ENCODE measurements at places on chromosomes 2 and 18.

GRCh38 chr2:648476-649424 lies 28.5 kb downstream of the TMEM18 start:
- no peak for DNase-seq

- DNase-seq: no peak
Measured at GRCh38 chr2:229254206-229254605, 16.9 kb downstream of the PID1 start.

DNA sequence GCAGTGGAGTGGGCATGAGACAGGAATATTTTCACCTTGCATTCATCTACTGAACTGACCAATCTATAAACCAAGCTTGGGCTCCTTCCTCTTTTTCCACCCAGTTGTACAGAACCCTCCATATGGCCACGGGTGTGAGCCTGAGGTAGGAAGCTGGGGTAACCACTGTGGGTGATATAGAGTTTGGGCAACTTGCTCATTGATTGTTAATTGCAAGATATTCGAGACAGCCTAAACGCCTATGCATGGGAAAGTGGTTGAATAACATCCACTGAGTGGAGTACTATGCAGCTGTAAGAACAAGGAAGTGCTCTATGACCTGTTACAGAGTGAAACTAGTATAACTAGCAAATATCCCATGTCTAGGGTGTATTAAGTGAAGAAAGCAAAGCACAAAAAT lies 7.3 kb upstream of the VAPA start:
- no peak for DNase-seq

DNA sequence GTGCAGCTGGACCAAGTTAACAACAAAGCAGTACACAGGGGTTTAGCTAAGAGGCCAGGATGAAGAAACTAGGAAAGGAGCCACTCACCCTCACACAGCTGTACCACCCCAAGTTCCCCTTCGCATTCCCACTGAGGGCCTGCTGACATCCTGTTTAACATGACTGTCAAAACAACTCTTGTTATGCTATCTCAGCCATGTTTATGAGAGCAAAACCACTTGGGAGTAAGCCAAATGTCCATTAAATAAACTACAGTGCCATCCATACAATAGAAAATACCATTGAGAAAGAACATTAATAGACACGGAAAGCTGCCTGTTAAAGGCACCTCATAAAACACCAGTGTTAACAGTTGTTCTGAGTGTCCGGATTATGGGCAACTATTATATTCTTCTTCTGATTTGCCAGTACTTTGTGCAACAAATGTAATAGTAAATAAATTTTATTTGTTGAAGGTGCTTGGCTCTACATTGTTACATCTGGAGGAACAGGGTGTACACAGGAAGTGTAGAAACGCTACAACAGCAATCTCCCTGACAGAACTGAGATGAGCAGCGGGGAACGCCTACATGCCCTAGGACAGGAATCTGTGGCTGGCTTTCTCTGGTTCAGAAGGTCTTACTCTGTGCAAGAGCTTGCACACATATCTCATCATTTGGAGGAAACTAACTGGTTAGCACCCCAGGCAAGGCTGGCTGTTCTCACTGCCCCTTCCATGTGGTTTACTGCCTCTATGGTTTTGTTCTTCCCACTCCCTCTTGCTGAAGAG lies 85.6 kb downstream of the EHD3 start:
- DNase-seq: peak; percentile 20

GRCh38 chr18:35756506-35757117 lies 175.1 kb downstream of the GALNT1 start:
- DNase-seq: no peak

DNA sequence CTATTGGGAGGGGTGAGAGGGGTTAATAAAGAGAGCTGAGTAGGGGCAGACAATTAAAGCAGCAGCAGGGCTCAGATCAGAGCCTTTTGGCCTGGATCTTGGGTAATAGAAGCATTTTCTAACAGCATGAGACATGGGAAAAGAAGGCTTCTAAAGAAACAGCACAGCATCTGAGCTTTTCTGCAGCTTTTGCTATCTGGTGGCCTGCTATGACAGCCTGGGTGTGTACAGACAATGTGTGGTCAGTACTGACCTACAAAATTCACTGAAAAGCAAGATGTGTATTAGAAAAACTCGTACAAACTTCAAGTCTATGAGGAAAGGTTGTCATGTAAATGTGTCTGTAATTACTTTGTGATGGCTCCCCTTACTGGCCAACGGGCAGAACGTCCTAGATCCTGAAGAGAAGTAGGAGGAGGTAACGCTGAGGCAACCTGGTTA lies 95.6 kb downstream of the GALNT3 start:
- no peak for DNase-seq

GRCh38 chr18:32460171-32460731 lies 10.4 kb downstream of the GAREM1 start:
- no peak for DNase-seq

- DNase-seq: no peak
Measured at GRCh38 chr2:214410918-214411554, at the start of gene VWC2L. Gene VWC2L, plus strand, starts transcription at chr2:214411054. Its CDS starts 3,140 bp downstream, at chr2:214414194.

DNA sequence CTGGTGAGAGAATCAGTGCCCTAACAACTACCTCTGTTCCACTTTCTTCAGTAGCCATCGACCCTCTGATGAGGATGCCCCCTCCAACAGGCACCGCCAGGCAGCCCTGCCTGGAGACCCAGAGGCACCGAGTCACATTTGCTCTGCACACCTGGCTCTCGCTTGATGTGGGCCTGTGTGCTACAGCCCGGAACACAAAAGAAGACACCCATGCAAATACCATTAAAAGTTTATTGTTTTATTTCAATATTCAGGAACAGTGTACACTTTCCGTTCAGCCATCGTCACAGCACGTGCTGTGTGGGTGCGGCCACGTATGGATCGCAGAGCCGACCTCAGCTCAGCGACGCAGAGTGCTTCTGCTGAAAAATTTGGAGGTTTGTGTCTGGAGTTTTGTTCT lies 154.0 kb downstream of the MBP start:
- no peak for DNase-seq

DNA sequence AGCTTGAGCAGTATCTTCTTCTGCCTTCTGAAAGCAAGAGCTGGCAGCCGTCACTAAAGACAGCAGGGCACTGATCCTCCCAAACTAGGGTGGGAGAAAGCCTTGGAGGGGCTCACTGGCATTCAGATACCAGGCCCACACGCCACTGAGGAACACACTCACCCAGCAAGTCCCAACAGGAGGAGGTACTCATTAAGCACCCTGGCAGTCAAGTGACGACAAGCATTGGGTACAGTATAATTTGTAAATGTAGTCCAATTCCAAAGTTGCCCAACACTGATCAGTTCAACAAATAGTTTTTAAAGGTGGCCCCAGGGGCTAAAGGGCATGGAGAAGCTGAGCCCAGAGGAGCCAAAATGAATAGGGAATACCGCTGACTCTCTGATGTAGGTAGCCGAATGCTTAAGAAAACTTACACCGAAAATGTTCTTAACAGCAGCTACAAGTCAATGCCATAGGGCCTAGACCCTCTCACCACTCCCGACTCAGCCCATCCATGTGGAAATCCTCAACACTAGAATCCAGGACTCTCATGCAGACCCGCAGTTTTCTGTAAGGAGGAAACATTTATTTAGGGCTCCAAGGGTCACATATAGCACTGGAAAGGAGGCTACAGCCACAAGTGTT lies 9.9 kb downstream of the LIMS2 start:
- DNase-seq: no peak

DNA sequence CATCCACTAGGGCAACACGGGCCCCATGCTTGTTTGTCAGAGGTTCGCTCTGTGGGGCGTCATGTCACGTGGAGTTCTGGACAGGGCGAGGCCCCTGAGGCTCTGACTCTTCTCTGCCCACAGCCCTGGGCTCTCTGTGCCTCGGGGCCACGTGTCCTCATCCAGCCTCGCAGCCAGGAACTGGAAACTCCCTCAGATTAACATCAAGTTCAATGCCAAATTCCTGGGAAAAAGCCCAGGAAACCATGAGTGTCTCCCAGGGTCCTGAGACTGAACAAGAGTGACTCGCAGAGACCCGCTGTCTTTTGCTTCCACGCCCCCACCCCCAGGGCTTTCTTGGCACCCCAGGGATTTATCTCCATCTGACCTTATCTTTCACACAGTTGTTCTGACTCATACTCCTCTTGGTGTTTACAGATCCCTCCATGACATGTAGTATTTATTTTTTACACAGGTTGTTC lies 174.0 kb upstream of the PIEZO2 start:
- DNase-seq: no peak

DNA sequence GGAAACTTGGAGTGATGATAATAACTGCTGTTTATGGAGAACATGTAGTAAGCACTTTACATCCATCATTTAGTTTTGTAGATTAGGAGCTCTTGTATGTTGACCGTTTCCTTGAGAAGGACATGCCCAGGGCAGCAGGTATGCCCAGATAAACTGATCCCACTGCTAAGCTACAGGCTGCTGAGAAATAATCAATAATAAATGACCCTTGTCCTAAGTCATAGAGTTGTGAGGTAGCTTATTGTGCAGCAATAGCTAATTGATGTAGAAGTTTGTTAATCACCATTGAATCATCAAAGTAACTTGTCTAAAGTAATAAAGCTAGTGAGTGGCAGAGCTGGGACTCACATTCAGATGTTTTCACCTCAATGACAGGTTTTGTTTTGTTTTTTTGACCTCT lies 287.2 kb upstream of the CYRIA start:
- DNase-seq: no peak

DNA sequence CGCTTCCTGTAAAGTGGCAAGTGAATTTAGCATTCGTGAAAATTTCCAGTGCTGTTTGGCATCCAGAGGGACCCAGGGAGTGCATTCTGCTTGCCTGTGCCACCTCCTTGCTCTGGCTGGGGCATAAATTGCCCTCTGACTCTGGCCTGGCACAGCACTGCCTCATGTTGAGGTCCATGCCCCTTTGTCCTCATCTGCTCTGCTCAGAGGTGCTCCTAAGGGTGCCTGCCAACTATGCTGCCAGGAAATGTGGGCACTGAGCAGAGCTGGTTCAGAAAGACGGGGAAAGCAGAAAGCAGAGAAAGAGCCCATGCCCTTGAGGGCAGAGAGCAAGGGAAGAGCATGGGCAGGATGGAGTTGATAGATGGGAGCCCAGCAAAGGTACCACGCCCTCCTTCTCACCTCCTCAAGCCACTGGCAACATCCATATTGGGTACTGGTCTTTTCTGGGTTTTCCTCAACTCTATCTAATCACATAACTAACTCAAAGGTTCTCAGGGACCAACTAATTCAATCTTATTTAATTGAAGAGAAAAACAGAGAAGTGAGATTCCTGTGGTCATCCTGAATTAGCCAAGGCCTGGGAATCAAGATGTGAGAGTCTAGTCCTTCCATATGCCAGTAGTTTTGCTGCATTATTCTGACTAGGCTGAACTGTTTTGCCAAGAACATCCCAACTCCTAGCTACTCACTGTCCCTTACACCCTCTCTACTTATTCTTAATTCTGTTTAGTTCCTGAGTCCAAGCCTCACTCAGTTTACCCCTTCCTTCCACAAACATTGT lies 441.5 kb upstream of the TNP1 start:
- no peak for DNase-seq

DNA sequence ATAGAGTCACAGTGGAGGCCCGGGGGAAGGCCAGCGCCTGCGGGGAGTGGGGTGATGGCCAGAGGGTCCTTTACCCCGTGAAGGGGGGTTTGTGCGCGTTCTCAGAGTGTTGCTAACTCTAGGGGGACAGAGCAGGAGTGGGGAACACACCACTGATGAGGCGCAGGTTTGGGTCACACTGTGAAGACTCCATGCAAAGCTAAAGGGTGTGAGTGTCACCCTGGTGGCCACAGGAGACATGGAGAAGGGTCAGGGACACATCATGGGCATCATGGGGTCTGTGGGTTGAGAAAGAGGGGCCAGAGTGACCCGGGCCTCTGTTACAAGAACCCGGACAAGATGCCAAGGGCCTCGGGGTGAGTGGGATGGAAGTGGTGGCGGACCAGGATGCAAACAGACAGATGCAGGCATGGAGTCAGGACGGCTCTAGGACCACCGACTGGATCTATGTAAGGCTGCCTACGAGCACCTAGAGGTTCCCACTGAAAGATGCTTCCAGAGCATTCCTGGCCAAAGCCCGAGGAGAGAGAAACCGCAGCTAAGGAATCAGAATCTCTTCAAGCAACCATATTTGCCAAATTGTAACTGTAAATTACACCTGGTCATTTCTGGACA lies 84.3 kb downstream of the PXDN start:
- DNase-seq: no peak

DNA sequence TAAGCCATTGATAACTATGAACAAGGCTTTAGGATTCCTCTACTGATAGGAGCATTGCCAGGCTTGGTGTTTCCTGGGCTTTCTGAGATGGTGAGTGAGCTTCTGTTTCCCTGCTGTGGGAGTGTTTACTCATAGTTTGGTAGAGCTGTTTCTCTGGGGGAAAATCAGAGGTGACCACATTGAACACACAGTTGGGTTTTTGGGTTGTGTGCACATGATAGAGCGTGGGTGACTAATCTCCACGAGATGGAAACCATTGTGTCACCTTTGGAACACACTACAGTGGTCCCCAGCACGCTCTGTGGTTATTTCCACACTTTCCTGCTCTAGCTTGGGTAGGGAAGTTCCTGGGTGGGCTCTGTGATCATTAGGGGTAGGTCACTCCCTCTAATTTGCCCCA lies 5.4 kb downstream of the IL1R1 start:
- DNase-seq: peak; percentile 46

GRCh38 chr2:38619458-38620164 lies 16.9 kb upstream of the HNRNPLL start:
- no peak for DNase-seq

GRCh38 chr2:102636283-102636907 lies 17.0 kb downstream of the SLC9A2 start:
- no peak for DNase-seq

GRCh38 chr2:101124643-101125366 lies 26.4 kb downstream of the TBC1D8 start:
- DNase-seq: no peak

- DNase-seq: no peak
Measured at GRCh38 chr2:85385746-85386145, 24.4 kb downstream of the CAPG start.

DNA sequence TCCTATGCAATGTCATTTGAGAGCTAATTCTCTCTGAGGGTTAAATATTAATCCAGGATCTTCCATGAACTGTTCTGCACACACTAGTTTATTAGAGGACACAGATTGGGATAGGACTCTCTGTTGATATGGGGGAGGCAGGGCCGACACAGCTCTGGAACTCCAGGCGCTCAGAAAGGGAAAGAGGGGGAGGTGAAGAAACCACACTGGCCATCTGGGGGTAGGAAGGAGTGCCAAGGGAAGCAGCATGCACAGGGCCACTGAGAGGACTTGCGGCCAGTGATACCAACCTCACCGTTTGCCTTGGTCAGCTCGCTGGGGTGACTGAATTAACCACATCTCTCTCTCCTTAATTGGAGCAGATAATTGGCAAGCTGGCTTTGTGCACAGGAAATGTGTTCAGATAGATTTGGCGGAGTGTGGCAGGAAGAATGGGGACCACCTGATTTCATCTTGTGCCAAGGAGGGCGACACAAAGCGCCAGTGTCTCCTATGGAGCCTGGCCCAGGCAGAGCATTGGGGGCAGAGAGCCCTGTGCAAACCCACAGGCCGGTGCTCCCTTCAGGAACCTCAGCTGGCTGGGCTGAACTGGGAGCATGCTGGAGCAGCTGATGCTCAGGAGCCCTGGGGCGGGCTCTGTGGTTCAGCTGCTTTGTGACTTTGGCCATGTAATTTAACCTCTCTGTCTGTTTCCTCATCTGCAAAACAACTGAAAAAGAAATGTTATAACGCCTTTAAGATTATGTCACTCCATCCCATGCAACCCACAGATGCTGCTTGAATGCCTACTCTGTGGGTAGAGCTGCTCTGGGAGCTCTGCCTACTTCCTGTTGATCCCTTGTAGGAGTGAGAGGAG lies 114.7 kb upstream of the STON1 start:
- no peak for DNase-seq
